ENCODE measurements at places on chromosomes 1 and 21. TPM values are rescaled to one million over a fixed set of nuclear protein-coding genes. Genes with fewer than 3 reads are reported as not detected.

LHX8 gene
- not detected for total RNA-seq

DCST2 gene
- total RNA-seq = not detected

CELA3A gene
- not detected for total RNA-seq

LMOD1 gene
- total RNA-seq = not detected

PDZK1 gene
- total RNA-seq = 46.4 TPM

SLC5A3 gene
- 10.1 TPM for total RNA-seq

KLHL20 gene
- 18.8 TPM for total RNA-seq

IL20 gene
- not detected for total RNA-seq

FCRL2 gene
- total RNA-seq = not detected

CDKN2C gene
- total RNA-seq = 14.0 TPM
